Stimulated activated CD4-positive, alpha-beta T cell treated with anti-CD3 and anti-CD28 coated beads, TNF-alpha, amount 100 ng/mL, for 48 hours (primary cell): ENCODE measurements at places on chromosomes 1 and 21.

DNA sequence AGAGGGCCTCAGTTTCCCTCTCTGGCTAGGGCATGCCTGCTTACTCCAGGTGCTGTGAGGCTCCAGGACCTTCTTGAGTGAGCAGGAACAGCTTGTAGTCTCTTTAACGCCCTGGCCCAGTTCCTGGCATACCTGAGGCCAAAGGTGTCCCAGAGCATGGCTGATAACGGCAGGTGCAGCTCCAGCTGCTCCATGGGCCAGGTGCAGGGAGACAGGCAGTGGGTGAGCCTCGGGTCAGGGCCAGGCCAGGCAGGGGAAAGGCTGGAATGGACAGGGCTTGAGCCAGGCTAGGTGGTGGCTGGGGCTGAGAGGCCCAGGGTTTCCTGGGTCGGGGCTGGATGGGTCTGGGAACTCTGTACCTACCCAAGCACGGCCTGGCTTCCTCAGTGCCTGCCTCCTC is 18.3 kb downstream of the EDN2 start:
- no peak for DNase-seq

GRCh38 chr1:1914971-1915692 is at the start of gene CALML6:
CALML6 (plus strand) TSS chr1:1915260; CDS start chr1:1915281, 21 bp downstream.
- DNase-seq: no peak

DNA sequence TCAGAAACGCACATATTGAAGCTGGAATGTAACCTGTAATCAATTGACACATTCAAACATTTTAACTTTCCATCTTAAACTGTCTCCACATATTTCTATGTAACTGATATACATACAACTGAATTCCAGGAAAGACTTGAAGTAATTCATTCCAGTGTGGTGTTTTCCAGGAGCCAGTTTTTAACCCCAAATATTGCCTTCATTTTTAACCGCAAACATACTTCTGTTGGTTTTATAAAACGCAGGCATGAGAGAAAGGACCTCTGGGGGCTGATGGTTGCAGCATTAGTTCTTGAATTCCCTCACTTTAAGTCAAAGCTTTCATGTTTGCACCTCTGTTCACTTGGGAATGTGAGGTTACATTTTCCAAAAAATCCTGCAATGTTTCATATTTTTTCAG is 204.1 kb downstream of the CRB1 start:
- DNase-seq: no peak

GRCh38 chr1:63322944-63323864 is 837 bp downstream of the FOXD3 start:
- DNase-seq: no peak

DNA sequence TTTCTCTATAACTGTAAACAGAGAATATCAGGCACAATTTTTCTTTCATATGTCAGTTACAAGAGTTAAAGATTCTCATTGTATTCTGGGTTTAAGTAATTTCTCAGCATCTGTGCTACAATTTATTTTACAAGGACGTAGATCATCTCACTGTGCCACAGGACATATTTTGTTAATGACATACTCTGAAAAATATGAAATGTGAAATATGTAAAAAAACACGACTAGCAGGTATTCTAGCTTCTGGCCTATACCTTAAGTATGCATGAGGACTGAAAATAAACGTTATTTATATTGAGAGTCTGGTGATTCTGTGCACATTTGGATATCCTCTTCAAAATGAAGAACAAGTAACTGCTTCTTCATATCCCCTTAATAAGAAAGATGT is 308.8 kb downstream of the BRINP3 start:
- no peak for DNase-seq

GRCh38 chr1:79004916-79005315 is 1.6 kb downstream of the ADGRL4 start:
- no peak for DNase-seq

DNA sequence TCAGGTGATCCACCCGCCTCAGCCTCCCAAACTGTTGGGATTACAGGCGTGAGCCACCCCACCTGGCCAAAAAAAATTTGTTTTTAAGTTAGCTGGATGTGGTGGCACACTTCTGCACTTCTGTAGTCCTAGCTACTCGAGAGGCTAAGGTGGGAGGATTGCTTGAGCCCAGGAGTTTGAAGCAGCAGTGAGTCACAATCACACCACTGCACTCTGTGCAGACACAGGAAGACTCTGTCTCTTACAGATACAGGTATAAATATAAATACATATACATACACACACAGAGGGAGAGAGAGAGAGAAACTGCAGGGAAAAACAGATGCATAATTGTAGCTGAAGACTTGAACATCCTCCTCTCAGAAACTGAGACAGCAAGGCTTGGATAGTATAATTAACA is 34.8 kb upstream of the EPS15 start:
- no peak for DNase-seq

- no peak for DNase-seq
Measured at GRCh38 chr1:232995189-232995588, 44.8 kb downstream of the NTPCR start.

- no peak for DNase-seq
Measured at GRCh38 chr1:2556678-2557481, 709 bp downstream of the TNFRSF14 start.

DNA sequence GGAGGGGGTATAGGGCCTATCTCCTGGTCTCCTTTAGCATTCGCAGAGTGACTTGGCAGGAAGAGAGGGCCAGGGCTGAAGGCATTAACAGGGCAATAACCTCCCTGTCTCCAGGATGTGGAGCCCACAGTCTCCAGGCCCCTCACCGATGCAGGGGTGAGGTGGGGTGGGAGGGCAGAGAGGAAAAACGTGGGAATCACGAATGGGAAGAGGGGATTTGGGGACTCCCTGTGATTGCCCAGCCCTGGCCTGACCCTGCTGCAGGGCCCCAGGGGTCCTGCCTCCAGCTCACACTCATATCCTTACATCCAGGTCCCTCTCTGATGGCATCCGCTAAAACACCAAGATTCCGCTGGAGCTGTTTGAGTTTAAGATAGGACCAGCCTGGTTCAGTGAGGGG is 14.6 kb downstream of the TFAP2E start:
- no peak for DNase-seq
